ENCODE measurements at places on chromosomes 4 and X. TPM values are rescaled to one million over a fixed set of nuclear protein-coding genes. Genes with fewer than 3 reads are reported as not detected.

DNA sequence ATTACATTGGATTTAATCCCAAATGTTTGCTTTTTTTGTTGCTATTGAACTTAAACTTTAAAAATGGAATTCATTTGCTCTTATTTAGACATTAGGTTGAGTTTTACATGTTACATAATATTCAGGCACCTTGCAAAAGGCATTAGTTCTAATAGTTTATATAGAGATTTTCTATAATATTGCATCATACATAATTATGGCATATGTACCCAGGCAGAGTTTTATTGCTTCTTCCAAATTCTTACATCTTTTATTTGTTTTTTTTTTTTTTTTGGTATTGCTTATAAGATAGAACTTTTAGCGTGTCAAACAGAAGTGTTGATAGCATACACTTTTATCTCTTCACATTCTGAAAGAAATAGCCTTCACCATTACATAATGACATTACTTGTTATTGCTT lies 487.7 kb downstream of the GABRG1 start:
- DNase-seq, result no peak

The SLC9B1 gene
- 0.59 TPM for total RNA-seq

DNA sequence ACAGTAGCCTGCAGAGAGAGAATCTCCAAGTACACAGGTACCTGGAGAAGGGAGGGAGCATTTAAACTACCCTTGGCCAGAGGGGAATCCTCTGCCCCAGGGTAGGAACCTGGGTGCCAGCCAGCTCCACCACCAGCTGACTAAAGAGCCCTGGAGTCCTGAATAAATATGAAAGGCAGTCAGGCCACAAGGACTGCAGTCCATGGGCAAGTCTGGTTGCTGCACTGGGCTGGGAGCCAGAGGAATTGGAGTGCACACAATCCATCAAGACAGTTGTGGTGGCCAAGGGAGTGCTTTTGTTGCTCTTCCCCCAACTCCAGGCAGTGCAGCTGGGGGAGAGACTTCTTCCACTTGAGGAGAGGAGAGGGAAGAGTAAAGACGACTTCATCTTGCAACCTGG lies 172.5 kb downstream of the HNRNPD start:
- no peak for DNase-seq

The BEND4 gene
- total RNA-seq, result 25.1 TPM

The ARMCX2 gene
- 108 TPM for total RNA-seq

DNA sequence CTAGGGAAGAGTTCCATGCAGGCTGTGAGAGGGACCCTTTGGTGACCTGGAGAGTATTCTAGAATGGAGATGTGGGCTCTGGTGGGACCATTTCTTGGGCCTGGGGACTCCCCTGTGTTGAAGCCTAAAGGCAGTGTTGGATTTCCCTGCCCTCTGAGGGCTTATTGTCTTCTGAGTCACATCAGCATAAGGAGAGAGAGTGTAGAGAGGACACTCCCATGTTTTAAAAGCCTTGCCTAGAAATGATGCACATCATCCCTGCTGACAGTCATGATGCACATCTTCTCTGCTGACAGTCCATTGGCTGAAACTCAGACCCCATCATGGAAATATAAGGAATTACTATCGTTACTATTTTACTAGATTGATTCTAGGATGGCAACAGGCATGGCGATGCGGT lies 51.9 kb downstream of the FAM114A1 start:
- no peak for DNase-seq

The SEL1L3 gene
- 48.3 TPM for total RNA-seq

- no peak for DNase-seq
These were observed 251.6 kb downstream of the QDPR start for GRCh38 chr4:17260166-17260907.

GRCh38 chr4:7687796-7688195 lies 251.9 kb downstream of the AFAP1 start:
- no peak for DNase-seq

- peak; percentile 45 for DNase-seq
These were observed 22.7 kb downstream of the MAP9 start for GRCh38 chr4:155353923-155354540.

DNA sequence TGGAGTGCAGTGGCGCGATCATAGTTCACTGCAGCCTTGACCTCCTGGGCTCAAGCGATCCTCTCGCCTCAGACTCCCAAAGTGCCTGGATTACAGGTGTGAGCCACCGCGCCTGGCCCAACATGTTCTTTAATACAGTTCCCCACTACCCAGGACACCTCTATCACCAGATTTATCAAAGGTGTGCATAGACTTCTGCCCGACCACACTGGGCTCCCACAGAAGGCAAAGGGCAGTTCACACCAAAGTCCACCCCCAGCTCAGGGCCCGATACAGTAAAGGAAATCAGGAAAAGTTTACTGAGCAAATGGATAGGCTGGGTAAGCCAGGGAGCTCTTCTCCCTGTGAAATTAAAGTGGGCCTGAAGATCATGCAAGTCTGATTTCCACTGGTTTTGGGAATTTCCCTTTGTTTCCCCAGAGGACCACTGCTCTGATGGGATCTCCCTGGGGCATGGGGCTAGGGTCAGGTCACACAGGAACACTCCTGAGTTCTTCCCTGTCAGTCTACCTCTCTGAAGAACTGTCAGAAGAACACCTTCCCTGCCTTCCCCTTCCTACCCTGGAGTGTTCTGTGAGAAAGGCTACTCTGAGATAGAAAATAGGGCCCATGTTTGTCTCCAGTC lies 17.7 kb upstream of the PIM2 start:
- DNase-seq, result no peak

The RASSF6 gene
- total RNA-seq, result 0.22 TPM

GRCh38 chr4:48262926-48263325 lies 6.7 kb downstream of the TEC start:
- DNase-seq, result no peak

GRCh38 chr4:159563257-159563656 lies 460.4 kb downstream of the RAPGEF2 start:
- no peak for DNase-seq

DNA sequence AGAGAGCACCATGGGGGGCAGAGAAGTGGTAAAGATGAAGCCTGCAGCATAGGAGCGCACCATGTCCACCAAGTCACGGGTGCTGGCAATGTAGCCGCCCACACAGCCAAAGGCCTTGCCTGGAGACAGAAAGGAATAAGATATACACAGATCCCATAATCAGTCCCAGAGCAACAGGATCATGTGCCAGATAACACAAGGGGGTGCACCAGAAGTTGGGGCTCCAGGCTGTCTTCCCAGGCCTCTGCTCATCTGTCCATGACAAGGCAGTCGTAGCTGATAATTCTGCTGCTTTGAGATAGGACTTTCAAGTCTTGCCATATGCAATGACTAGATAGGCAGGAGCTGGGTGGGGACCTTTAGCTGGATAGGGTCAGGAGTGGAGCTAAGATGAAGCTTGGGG lies 14.7 kb downstream of the APEX2 start:
- no peak for DNase-seq

GRCh38 chr4:148109216-148109615 lies 333.0 kb downstream of the NR3C2 start:
- DNase-seq, result no peak

DNA sequence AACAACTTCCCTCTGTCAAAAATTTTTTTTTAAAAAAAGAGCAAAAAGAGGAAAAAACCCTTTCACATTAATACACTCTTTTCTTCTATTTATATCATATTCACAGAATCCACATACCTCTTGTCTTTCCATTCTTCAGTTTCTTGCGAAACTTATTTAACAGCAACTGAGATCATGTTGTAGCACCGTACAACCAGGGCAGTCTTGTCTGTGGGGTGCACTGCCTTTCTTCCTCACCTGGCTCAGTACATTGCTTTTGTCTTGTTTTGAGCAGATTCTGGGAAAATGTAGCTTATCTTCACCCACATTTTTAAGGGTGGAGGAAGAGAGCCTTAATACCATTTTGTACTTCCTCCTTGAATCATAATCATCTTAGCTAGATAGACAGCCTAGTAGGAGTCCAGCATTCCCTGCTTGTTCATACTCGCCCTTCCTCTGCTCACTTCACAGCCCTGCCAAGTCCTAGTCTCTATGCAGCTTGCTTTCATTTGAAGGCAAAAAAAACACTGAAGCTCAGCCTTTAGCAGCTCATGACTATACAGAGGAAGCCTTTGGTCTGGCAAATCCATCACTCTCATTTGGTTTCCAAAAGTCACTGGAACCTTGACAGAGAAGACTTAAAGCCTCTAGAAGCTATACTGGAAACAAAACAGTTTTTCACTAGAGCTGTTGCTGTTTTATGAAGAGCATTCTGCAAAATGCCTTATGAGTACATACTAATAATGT lies 140.6 kb upstream of the BANK1 start:
- DNase-seq, result no peak

GRCh38 chr4:127251423-127251822 lies 381.3 kb upstream of the INTU start:
- DNase-seq, result no peak

GRCh38 chrX:135345107-135345589 lies 35.9 kb downstream of the ETDC start:
- no peak for DNase-seq

DNA sequence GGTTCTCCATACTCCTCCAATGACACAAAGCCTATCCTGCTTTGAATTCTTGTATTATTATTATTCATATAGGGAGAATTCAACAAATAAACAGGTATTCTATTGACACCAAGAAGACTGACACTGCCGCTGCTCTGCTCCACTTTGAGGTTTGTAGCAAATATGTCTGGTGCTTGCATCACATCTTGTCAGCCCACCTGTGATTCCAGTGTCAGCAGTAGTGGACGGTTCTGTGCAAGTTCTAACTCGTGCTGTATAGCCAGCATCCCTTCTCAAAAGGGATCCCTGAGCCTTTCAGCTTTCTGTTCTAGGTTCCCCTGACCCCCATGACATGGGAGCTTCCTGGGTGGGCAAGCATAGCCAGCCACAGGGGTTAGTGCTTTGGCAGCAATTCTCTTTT lies 296.0 kb upstream of the FTHL17 start:
- no peak for DNase-seq

The DIPK2B gene
- not detected for total RNA-seq

The CYTL1 gene
- total RNA-seq, result 1.7 TPM

GRCh38 chr4:182808673-182809416 lies 108.3 kb downstream of the DCTD start:
- DNase-seq, result no peak

GRCh38 chr4:7822137-7822505 lies 117.5 kb downstream of the AFAP1 start:
- DNase-seq, result no peak

The DCLK2 gene
- 0.33 TPM for total RNA-seq

The FUNDC1 gene
- 19.8 TPM for total RNA-seq

DNA sequence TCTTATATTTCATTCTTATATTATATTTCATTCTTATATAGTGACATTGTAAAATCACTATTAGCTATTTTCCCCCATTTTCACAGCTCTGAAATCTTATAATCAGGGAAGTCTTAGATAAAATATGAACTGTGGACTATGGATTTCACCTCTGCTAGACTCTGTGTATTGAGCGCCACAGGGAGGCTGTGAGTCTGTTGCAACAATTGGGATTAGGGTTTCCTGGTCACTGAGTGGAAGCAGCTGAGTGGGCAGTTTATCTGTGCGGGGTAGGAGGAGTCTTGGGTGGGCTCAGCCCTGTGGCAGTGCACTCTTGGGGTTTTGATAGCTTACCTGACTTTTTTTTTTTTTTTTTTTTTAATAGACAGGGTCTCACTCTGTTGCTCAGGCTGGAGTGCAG lies 249.5 kb downstream of the PTTG2 start:
- no peak for DNase-seq

DNA sequence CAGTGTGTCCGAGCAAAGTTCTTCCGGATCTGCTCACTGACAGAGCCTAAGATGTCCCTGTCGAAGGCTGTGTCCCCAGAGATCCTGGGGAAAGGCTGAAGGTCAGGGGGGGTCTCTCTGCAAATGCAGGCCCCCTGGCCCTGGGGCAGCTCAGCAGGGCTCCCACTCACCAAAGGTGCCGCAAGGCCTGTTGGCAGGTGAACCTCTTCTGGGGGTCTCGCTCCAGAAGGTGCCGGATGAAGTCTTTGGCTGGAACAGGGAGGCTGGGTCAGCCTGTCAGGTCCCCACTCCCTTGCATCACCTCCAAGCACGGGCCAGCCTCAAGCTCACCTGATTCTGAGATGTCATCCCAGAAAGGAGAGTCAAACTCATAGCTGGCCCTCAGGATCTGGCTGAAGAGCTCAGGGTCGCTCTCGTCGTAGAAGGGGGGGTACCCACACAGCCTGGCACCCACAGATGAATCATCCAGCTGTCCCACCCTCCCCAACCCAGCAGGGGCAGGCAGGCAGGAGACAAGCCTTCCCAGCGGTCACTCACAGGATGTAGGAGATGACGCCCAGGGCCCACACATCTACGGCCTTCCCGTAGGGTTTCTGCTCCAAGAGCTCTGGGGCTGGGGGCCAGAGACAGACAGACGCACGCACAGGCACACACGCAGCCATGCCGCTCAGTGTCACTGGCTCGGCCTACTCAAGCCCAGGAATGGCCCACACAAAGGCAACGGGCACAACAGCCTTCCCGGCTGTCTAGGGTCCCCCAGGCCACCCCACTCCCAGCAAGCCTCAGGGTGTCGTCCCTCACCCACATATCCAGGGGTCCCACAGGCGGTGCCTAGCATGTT lies 2.6 kb downstream of the PNCK start:
- DNase-seq, result no peak

DNA sequence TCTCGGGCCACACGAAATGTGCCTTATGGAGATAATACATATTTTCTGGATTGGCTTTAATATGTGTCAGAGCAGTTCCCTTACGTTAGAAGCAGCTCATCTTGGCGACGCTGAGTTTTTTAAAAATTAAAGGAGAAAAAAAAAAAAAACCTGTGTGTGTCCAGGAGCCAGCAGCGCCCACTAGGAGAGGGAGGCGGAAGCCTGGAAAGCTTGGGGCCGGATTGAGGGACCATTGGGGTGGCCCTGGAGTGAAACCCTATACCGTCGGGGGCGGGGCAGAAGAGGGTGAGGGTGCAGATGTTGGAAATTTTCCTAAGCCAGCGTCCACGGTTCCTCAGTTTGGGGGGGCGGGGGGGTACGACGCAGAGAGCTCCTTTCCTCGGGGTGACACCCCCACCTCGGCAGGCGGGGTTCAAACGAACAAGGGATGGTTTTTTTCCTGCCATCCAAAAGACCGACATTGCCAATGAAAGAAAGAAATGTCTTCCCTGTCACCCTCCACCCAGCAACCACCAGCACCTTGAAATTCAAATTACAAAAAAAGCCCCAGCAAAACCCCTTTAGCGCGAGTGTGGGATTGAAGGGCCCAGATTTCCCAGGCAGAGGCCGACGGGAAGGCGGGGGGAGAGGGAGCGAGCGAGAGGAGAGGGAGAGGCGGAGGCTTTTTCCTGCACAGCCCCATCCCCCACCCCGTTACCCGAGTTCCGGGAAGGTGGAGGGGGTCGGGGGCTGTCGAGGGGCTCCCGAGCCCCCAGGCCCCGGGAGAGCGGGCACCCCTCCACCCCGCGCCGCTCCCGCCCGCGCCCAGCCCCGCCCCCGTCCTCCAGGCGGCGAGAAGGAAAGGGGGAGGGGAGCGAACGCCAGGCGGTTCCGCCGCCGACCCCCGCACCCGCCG lies 859 bp downstream of the SMARCA1 start:
- DNase-seq, result peak; percentile 67

- no peak for DNase-seq
These were observed 74.1 kb downstream of the STARD8 start for GRCh38 chrX:68721546-68721945.

The TIGD4 gene
- 2.0 TPM for total RNA-seq

- DNase-seq, result no peak
These were observed 144.7 kb downstream of the FAM47A start for GRCh38 chrX:33987458-33987857.

- DNase-seq, result no peak
These were observed 826.2 kb upstream of the TENM3 start for GRCh38 chr4:181416966-181417365.
